ENCODE measurements at places on chromosomes 11 and 22.

GRCh38 chr22:34814260-34815025 lies 251.5 kb upstream of the ISX start:
- no peak for DNase-seq

GRCh38 chr11:93869830-93870229 lies 19.4 kb upstream of the VSTM5 start:
- no peak for DNase-seq

DNA sequence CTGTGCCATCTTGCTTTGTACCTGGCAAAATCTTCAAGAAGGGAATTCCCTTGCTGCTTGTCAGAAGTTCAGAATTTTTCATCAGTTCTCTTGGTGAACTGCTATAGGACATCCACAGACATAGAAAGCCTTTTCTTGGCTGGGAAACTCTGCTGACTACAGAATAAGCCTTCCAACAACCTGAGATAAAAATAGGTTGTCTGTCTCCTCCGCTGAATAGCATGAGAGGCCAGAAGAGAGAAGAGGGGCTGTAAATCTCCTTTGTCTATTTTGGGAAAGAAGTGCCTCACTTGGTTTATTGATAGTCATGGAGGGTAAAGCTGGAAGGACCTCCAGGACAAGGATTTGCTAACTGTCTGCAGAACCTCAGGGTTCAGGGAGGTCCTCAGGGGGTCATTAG lies 48.2 kb downstream of the C11orf91 start:
- no peak for DNase-seq

GRCh38 chr11:69538854-69539253 lies 57.4 kb downstream of the LINC01488 start:
- DNase-seq, result no peak

- DNase-seq, result no peak
Measured at GRCh38 chr11:112776834-112777233, 184.4 kb upstream of the NCAM1 start.

GRCh38 chr11:34651551-34651950 lies 30.7 kb downstream of the EHF start:
- DNase-seq, result no peak

DNA sequence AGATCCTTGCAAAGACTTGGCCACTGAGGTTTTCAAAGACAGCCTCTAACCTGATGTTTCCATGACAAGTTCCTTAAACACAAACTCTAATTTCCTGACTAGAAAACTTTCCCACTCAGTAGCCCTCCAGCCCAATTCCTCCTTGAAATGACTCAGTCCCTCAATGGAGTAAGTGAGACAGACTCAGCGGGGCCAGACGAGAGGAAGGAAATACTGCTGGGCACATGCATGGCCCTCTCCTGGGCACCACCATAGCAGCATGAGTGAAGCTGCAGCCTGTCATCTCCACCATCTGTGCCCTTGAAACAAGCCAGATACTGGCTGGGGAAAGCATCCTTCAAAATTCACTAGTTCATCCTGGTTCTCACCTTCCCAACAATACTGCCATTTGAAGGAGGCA lies 76.2 kb upstream of the GDPD4 start:
- DNase-seq, result no peak

DNA sequence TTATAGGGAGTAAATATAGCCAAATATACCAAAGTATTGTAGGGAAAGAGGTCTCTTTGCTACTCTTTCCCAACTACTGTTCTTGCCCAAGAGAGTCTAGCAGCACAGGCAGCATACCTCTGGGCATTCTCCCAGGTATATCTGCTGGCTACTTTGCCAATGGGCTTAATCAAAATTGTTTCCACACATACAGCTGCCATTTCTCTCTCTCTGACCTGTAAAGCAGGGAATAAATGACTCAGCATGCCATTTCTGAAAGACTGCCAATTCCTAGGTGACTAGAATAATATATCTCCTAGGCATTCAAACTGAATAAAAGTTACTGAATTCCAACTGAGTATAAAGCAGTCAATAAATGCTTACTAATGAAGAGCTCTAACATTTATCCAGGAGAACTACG lies 44.6 kb downstream of the RDX start:
- DNase-seq, result no peak

DNA sequence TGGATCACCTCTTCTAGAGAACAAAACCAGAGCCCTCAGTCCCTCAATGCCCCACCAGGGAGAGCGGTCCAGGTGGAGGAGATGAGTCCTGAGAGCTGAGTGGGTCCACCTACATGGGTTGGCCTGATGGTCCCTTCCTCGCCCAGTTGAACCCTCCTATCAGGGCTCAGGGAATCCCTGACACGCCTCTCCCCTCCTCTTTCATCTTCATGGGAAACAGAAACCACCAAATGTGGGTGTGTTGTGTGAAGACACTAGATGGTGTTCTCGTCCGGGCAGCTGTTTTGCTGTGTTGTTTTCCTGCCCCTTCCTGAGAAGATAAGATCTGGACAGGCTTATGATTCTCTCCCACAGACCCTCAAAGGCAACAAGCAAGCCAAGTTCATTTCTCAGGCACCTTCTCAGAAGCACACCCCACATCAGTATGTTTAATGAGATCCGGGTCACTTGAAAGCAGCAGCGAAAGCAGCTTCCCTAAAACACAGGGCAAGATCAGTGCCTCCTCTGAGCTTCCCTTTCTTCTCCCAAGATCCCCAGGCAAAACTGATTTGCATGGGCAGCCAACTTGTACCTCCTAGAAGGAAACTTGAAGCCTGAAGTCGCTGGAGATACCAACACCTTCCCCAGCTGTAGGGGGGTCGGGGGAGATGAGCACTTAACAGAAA lies 35.3 kb upstream of the POU2AF1 start:
- no peak for DNase-seq

DNA sequence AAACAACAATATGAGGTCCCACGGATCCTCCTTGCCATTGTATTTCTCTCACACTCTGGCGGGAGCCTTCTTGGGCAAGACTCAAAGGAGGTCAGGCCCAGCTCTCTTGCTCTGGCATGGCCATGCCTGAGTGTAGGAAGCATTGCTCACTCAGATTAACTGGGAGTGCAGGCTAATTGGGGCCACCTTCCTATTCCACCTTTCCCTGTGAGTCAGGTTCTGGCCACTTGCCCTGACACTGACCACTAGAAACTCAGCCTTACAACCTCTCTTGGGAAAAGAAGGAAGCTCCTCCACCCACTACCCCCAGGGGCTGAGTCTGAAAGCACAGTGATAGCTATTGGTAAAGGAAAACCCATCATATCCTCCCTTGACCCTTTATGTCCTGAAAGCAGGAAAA lies 121.8 kb upstream of the NTM start:
- no peak for DNase-seq

DNA sequence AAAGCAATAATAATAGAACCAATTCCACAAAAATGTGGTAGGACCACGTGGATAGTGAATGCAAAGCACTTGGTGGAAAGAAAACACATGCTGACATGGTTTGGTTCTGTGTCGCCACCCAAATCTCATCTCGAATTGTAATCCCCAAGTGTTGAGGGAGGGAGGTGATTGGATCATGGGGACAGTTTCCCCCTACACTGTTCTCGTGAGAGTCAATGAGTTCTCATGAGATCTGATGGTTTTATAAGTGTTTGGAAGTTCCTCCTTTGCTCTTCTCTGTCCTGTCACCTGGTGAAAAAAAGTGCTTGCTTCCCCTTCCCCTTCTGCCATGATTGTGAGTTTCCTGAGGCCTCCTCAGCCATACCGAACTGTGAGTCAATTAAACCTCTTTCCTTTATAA lies 421.9 kb upstream of the CADM1 start:
- DNase-seq, result no peak

DNA sequence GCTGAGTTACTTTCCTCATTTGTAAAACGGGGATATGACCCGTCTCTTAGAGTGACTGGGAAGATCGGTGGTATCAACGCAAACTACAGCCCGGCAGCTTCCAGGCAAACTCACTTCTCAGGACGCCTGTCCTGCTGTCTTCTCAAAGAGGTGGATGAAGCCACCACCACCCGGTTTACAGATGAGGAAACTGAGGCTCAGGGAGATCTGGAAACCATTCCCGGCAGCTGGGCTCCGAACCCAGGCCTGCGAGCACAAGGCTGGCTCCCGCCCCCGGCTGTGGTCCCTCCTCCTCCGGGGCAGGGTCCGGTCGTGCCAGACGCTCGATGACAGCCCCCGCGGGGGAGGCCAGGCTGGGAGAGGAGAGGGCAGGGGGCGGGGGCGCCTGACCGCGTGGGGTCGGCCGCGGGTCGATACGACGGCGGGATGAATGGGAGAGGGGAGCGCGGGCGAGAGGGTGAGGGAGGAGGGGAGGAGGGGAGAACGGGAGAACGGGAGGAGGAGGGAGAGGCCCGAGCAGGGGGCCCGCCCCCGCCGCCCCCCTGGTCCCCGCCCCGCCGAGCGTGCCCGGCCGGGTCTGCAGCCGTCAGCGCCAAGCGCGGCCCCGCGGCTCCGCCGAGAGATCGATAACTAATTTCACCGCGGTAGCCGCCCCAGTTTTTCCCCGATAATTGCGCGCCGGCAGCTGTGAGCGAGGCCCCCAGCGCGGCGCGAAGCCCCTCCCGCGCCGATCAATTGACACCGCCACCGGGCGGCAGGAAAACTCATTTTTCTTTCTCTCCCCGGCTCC lies 14.0 kb downstream of the IGLL1 start:
- DNase-seq, result peak; percentile 63

DNA sequence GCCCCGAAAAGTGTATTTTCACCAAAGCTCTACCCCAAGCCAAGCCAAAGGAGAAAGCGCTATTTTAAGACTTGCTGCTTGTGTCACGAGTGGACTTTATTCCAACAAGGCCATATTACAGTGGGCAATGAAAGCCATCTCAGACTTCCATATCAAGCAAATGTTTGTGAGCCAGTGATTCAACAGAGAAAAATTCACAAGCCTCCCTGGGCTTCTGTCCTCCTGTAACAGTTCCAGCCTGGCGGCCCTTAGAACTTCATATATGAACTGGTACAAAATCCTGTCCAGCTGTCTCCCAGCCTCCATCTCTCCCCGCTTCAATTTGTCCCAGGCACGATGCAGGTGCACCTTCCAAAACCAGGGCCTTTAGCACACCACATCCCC lies 11.2 kb downstream of the LARGE1 start:
- DNase-seq, result no peak

DNA sequence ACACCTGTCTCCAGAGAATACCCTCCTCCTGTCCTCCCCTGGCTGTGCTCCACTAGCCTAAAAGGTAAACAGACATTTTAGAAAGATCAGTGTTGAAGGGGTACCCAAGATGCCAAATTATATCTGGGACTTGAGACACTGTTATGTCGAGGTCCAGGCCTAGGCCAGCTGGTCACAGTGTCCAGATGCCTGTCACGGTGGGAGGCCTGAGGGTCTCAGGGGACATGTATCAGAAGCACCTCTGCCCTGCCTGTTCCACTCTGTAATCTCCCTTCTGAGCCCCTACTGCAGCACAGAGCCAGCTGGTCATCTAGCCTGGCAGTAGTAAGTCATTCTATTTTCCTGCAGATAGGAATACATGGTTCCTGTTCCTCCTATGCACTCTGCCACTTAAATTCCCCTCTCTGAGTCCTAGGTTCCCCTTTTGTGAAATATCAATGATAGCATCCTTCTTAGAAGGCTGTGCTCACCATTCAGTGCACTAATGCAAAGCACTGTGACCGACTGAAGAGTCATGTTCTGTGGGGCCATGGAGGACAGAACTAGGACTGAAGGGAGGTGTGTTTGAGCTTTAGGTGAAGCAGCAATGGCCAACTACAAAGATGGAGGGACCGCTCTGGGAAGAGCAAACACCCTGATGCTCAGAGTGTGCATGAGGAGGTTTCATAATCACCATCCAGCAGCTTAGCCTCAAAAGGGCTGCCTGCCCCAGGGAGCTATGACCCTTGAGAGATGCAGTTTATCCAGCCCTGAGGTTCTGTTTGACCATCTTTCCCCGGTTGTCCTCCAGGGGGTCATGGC lies 44.8 kb upstream of the TUB start:
- no peak for DNase-seq

- DNase-seq, result no peak
Measured at GRCh38 chr11:122788781-122789535, 49.3 kb upstream of the CRTAM start.

DNA sequence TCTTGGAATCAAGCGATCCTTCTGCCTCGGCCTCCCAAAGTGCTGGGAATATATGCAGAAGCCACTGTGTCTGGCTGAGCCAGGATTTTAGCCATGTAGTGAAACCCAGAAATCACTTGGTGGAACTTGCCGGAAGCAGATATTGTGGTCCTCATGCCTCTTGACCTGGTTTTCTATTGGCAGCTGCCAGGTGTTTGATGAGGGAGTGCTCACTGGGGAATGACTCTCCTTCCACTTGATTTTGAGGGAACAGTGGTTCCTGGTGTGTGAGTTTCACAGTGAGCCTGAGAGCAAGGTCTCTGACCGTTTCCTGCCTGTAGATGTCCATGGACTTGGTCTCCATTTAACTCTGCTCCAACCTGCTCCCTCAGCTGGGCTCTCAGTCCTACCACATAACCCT lies 34.7 kb upstream of the ELF5 start:
- no peak for DNase-seq

DNA sequence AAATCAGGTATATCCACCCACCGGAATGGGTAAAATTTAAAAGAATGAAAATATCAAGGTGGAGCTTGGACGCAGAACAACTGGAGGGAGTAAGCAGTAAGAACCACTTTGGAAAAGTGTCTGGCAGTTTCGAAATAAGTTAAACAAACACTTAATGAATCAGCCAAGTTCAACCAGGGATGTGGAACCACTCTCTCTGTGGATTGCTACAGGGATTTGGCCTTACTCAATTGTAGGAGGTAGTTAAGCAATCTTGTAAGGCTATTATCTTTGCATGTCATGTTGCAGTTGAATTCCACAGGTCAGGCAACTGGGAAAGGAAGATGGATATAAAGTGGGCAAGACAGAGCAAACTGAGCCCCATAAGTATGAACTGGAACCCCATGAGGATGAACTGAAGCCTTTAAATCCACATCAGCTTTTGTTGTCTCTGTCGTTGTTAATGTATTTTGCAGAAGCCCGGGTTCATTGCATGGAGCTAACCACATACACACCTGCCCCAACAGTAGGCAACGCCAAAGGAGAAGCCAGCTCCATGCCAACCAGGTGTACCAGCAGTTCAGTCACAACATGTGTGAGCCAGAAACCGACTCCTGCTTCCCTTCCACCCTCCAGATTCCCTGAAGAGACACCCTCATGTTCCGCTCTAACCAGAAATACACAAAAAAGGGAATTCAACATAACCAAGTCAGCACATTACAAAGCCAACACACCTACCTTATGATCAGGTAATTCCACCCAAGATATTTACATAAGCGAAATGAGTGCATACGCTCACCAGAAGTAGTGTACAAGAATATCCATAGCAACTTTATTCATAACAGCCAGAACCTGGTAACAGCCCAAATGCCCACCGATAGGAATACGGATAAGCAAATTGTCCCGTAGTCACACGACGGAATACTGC lies 8.0 kb upstream of the SLC43A3 start:
- no peak for DNase-seq

- no peak for DNase-seq
Measured at GRCh38 chr11:122046438-122046837, 69.6 kb downstream of the BLID start.

GRCh38 chr11:37817727-37818270 lies 1219.8 kb upstream of the RAG2 start:
- DNase-seq, result no peak

DNA sequence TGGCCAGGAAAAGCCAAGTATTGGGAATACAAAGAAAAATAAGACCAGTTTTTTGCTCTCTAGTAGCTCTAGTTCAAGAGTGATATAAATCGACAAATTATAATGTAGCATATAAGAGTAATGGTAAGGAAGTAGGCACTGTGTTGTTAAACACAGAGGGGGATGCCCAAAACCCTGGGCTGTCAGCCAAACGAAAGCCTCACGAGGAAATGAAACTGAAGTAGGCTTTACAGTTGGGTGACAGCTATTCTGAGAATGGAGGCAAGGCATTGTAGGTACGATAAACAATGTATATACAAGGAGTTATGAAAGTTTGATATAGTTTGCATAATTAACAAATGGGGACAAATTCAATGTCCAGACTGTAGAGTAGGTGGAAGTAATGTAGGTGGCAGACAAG lies 176.4 kb downstream of the FAM181B start:
- no peak for DNase-seq
